H9 (cell line): ENCODE measurements at places on chromosomes 7 and 10.
A peak's percentile ranks its signal among the peaks of the same experiment; 100 is the strongest.

GRCh38 chr10:59905066-59905730 is 1.2 kb downstream of the CCDC6 start:
- DNase-seq = peak; percentile 48

GRCh38 chr7:139820089-139820488 is 9.0 kb upstream of the TBXAS1 start:
- DNase-seq = no peak

GRCh38 chr7:128210590-128211570 is 30.2 kb upstream of the LEP start:
- no peak for DNase-seq

DNA sequence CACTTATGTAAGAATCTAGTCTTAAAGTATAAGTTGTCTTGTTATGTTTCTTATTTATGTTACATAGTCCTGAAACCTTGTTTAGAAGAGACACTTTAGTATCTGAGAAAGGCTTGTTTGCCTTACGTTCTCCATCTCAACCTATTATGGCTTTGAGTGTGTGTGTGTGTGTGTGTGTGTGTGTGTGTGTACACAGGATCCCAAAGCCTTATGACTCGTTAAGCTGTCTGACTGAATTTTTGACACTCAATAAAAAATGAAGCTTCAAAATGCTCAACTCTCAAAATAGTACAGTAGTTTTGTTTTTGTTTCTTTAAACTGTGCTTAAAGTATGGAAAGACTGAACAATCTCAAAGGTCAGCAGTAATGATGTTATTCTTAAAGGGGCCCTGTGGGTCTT is 18.0 kb downstream of the CALU start:
- DNase-seq = no peak

GRCh38 chr10:127041552-127041951 is 136.3 kb downstream of the DOCK1 start:
- DNase-seq = no peak

DNA sequence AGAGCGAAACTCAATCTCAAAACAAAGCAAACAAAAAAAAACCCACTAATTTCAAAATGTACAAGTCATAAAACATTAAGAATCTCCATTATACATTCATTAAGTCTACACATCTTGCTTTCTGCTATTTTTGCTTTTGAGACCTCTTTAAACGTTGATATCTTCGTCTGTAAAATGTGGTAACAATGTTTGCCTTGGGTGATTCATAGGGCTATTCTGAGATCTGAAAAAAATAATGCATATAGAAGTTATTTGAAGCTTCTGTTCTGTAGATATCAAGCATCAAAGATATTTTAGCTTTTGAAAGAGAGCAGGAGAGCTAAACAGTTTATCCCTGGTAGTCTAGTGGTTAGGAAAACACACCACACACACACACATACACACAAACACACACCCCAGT is 158.1 kb upstream of the PLXDC2 start:
- no peak for DNase-seq

DNA sequence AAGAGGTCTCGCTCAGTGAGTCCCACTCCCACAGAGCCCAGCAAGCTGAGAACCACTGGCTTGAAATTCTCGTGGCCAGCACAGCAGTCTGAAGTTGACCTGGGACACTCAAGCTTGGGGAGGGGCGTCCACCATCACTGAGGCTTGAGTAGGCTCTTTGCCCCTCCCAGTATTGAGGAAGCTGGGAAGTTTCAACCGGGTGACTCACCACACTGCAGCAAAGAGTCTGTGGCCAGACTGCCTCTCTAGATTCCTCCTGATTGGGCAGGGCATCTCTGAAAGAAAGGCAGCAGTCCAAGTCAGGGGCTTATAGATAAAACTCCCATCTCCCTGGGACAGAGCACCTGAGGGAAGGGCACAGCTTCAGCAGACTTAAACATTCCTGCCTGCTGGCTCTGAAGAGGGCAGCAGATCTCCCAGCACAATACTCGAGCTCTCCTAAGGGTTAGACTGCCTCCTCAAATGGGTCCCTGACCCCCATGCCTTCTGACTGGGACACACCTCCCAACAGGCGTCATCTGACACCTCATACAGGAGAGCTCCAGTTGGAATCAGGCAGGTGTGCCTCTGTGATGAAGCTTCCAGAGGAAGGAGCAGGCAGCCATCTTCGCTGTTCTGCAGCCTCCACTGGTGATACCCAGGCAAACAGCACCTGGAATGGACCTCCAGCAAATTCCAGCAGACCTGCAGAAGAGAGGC is 970.9 kb upstream of the LRRN3 start:
- peak; percentile 27 for DNase-seq

DNA sequence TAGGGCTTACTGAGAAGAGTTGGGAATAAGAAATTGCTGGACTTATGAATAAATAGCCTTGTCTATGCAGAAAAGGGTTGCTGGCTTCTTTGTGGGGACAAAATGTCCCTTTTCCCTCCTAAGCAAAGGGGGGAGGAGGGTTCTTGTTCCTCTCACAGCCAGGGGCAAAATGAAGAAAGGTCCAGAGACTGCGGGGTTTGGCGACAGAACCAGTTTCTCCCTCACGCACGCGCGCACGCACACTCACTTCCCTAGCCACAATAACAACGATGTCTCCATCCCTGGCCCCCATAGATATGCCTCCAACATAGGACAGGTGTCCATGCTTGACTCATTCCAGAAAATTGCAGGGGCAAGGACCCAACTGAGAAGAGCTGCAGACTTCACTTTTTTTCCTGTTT is 3.3 kb downstream of the ZMIZ1 start:
- DNase-seq = no peak

- no peak for DNase-seq
Measured at GRCh38 chr7:118111347-118111746, 72.6 kb upstream of the LSM8 start.

DNA sequence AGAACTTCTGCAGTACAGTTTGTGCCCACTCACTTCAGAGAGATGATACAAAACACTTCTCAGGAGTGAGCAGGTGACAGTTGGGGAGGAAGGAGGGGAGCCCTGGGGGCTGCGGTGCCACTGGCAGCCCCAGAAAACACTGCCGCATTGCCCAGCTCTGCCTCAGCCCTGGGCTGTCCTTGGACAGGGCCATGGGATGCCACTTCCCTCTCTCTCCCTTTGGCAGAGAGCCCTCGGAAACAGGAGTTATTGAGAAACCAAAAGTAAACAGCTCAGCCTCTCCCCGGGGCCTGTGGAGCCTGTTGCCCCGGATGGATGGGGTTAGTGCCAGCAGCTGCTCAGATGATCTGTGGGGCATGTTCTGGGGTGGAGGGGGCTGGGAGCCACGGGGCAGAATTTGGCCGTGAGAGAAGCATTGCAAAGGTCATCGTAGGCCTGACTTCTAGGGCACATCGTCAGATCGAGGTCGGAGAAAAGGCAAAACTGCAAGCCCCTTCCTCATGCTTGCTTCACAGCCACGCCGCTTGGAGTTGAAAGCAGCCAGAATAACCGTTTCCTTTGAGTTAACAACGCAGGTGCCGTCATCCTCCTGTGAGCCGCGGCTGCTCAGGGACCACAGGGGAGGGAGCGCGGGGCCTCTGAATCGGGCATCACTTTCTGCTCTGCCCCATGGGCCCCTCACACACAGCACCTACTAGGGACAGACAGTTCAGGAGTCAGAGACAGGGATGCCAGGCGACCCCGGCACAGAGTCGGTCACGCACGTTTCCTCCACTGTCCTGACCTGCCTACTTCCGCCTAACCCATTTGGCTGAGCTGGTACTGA is 256.4 kb downstream of the CAMK1D start:
- no peak for DNase-seq

DNA sequence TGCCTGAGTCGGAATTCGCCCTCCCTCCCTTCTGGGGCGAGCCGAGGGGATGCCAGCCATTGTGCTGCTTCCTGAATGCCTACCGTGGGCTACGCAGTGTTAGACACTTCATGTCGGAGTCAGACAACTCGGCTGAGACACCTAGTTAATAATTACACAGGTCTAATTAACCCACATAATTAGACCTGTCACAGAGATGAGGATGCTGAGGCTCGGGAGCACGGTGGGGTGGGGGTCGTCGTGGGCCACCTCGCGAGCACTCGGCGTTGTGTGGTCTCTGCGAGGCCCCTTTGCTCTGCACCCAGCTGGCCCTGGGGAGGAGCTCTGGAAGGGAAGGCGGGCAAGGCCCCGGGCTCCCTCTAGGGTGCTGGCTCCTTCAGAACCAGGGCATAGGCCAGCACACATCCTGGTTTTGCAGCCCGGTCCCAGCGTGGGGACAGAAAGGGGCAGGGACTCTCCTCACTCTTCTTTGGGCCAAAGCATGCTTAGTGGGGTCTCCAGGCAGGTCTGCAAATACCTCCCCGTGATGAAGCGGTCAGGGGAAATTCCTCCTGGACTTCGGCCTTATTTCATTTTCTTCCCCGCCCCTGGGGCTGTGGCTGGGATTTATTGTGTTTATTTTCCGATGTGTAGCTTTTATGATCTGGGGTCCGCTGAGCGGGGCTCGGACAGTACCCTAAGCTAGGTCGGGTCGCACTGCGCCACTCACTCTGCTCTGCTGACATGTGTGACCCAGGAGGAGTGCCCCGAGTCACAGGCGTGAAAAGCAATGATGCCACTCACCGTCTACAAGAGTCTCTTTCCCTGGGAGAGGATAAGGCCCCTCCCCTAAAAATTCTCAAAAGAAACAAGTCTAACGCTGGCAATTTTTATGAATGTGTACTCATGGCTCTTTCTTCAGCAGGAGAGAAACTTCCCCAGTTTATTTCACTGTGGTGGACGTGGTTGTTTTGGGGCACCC is 4.9 kb upstream of the FOXL3 start:
- no peak for DNase-seq

DNA sequence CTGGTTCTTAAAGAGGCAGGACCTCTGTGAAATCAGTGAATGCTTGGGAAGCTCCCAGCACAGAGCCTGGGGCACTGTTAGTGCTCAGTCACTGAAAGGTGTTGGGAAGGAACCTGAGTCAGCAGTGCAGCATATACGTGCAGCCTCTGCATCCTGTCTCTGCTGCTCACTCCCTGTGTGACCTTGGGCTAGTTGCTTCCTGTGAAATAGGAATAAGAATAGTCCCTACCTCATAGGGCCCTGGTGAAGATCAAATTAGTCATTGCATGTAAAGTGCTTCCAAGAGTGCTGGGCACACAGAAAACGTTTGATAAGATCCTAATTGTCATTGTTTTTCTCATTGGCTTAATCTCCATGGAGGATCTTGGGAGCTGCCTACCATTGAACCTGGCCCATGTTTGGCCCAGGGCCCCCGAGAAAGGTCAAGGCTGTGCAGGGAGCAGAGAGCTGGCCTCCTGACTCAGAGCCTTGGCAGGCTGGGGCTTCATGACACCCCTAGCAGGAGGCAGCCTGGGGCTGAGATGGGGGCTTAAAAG is 73.3 kb upstream of the COL13A1 start:
- DNase-seq = peak; percentile 66

GRCh38 chr10:131675104-131675503 is 225.7 kb upstream of the PPP2R2D start:
- no peak for DNase-seq

GRCh38 chr10:10438335-10439100 is 579.2 kb upstream of the CELF2 start:
- DNase-seq = no peak

DNA sequence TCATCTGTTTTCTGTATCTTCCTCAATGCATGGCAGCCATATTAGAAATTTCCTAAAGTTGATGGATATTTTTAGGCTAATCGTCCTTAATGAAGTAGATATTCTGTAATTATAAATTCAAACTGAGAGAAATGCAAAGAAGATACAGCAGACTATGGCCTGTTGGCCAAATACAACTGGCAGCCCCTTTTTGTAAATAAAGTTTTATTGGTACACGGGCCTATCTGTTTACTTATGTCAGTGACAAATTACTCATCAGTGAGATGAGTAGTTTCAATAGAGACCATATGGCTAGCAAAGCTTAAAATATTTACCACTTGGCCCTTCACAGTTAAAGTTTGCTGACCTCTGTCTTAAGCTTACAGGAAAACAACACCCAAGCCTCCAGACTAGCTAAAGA is 112.3 kb downstream of the HTR7 start:
- no peak for DNase-seq

DNA sequence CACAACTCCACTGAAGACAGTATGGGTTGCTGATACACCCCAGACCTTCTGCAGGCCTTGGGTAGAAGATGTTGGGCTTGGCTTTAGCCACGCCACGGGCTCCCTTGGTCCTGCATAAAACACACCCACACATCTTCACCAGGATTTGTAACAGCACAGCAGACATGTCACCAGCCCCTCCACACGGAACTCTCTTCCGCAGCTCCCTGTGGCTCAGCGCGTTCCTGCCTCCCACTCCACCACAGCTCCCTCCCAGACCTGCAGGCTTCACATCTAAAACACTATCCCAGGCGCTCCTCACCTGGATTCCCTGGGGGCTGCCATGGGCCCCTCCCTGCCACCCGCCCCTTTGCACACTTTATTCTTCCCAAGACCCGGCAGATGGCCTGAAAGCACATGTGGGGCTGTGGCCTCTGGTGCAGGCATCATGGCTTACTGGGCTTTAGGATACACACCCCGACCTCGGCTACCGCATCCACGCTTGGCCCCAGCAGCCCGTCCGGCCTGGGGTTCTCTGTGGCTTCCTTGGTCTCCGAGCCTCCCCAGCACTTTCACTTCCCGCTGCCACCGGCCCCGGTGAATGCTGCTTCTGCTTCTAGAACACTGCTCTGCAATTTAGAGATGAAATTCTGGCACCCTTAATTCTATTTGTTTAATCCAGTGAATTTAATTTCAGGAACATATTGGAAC is 432.9 kb downstream of the DNAJB6 start:
- no peak for DNase-seq

- no peak for DNase-seq
Measured at GRCh38 chr10:58063861-58064480, 203.7 kb downstream of the IPMK start.

GRCh38 chr10:51397695-51398094 is 301.7 kb downstream of the CSTF2T start:
- DNase-seq = no peak

DNA sequence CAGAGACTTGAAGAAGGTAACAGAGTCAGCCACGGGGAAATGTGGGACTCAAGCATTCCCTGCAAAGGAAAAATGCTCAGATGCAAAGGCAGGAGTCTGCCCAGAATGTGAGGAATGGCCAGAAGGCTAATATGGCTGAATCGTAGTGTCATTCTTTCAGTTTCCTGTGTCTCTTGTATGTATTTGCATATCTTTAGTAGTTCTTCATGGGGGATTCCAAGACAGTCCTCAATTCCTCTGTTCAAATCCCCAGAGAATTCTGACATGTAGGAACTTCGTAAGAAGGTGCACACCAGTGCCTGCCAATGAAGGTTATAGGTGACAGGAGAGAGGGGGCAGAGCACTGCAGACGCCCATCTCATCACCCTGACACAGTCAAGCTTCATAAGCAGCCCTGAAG is 154.4 kb downstream of the CACNB2 start:
- DNase-seq = no peak

- DNase-seq = no peak
Measured at GRCh38 chr7:87178320-87178719, 26.1 kb downstream of the DMTF1 start.
